ENCODE measurements at places on chromosomes 11 and 22.

DNA sequence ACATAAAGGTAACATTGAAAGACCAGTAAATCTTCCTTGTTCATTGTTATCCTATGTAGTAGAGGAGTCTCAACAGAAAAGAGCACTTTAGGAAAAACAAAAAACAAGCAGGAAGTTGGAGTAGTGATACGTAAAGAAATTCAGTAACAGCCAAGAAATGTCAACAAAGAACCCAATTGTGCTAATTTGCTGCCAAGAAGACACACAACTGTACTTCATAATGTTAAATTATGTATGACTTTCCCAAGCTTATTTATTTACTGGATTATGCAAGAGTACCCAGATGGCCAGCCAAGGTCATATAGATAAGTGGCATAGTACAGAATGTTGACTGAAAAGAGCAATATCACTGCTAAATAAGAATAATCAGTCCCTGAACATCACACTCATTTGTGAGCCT, 264.7 kb upstream of the CCDC179 start:
- no peak for DNase-seq

GRCh38 chr11:48142889-48143288, 73.7 kb upstream of the OR4B1 start:
- DNase-seq: no peak

GRCh38 chr11:114167771-114168448, 108.4 kb downstream of the ZBTB16 start:
- DNase-seq: no peak

DNA sequence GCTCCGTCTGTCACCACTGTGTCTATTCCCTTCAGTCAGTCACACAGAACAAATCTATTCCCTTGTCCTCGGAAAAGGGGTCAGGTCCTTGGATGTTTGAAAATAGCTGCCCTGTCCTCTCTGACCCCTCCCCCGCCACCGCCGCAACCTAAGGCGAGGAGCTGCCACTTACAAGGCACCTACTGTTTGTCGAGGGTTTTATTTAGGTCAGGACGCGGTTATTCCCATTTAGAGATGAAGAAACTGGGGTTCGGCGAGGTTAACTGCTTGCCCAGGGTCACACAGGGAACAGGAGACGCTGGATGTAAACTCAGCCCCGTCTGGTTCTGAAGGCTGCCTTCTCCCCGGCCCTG, 1468.1 kb downstream of the BRD1 start:
- no peak for DNase-seq

- no peak for DNase-seq
Observed at GRCh38 chr22:46370584-46371291, 35.2 kb downstream of the TRMU start.

GRCh38 chr22:21611210-21611977, 18.4 kb downstream of the YDJC start:
- no peak for DNase-seq

DNA sequence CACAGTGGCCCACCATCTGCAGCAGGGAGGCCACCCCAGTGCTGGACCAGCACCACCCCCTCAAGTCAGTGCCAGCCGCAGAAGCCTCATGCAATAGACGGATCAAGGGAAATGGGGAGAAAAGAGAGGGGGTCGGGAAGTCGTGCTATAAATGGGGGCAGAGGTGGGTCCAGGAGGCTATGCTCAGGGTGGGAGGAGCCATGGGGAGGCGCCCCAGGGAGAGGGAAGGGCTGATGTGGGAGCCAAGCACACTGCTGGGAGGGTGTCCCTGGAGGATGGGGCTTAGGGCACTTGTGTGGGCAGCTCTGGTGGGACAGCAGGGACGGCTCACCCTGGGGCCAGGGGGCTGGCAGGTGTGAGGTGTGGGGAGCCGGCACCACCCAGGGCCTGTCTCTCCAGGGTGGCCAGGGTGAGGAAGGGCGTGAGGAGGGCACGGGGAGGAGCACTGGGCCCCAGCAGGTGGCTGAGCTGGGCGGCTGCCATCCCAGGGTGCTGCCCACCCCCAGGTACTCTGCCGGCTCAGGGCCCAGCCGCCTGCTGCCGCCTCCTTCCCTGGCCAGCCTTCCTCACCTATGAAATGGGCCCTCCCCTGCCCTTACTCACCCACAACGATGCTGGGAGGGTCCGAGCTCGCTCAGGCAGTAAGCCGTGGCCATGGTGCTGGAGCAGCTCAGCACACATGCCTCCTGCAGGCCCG, 18.0 kb downstream of the PHLDA2 start:
- no peak for DNase-seq

GRCh38 chr11:83572581-83573496, 286.7 kb upstream of the CCDC90B start:
- DNase-seq: no peak

DNA sequence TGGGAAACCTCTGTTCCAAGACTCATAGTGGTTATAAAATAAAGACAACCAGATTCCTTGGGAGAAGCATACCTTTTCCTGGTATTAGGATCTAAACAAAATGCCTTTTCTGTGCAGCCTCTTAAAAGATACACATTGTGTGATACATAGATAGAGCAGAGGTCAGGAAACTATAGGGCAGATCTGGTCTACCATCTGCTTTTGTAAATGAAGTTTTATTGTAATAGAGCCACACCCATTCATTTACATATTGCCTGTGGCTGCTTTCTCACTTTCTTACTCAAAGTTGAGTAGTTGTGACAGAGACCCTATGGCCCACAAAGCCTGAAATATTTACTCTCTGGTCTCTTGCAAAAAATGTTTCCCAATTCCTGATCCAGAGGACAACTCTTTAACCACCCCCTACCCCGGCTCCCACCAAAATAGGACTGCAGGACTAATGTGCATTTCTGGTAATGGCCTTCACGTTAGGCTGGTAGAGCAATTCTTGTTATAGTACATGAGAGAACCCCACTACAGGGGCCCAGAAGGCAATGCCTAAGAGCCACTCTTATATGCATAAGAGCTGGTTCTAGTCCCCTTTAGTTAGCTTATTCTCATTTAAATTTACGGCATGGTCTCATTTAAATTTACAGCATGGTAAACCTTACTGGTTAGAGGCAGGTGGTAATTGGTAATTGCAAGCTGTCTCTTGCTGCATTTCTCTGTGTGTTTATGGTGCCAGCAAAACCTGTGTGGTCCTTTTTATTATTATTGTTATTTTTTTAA, 76.8 kb upstream of the YWHAH start:
- DNase-seq: no peak

GRCh38 chr22:33909911-33910310, 10.4 kb downstream of the LARGE1 start:
- DNase-seq: no peak

DNA sequence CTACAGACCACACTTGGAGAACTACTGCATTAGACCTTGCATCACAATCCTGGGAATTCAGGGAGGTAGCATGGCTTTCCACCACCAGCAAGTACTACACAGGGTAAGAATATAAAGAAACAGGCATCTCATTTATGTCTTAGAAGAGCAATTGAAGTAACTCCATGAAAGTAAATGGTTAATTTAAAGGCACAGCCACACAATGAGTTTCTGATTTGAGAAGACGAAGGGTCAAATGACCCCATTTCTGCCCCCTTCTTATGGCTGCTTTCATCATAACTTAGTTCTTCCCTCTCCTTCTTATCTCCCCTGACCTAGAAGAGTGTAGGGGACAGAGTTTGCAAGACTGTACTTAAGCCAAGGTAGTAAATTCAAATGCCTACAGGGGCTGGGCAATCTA, 6.0 kb downstream of the TRIM66 start:
- no peak for DNase-seq

- no peak for DNase-seq
Observed at GRCh38 chr11:87331273-87331672, 293.5 kb downstream of the TMEM135 start.

DNA sequence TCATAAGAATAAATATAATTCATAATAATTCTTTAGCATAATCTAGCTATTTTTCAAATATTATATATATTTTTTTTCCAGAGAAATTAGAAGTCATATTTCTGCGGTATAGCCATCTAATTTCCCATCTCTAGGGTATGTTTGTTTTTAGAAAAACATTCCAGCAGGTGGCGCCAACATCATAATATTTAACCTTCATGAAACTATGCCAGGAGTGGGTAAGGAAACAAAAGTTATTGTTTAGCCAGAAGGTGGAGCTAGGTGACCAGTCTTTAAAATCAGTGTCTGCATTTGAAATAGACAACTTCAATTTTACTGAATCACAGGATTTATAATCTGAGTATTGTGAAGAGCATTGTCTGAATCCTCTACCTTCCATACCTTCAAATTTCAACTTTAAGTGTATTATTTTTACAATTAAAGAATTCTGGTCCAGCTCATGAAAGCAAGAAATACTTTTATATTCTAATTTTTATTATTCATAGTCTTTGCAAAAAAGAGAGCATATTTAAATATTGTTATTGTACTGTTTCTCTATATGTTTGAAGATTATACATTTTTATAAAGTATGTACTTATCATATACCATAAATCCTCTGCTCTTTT, 15.7 kb upstream of the CCDC179 start:
- peak; percentile 84 for DNase-seq
